ENCODE measurements at places on chromosomes 5 and 9.
A peak's percentile ranks its signal among the peaks of the same experiment; 100 is the strongest.

GRCh38 chr9:109132567-109133021 is 12.8 kb upstream of the TMEM245 start:
- no peak for DNase-seq

DNA sequence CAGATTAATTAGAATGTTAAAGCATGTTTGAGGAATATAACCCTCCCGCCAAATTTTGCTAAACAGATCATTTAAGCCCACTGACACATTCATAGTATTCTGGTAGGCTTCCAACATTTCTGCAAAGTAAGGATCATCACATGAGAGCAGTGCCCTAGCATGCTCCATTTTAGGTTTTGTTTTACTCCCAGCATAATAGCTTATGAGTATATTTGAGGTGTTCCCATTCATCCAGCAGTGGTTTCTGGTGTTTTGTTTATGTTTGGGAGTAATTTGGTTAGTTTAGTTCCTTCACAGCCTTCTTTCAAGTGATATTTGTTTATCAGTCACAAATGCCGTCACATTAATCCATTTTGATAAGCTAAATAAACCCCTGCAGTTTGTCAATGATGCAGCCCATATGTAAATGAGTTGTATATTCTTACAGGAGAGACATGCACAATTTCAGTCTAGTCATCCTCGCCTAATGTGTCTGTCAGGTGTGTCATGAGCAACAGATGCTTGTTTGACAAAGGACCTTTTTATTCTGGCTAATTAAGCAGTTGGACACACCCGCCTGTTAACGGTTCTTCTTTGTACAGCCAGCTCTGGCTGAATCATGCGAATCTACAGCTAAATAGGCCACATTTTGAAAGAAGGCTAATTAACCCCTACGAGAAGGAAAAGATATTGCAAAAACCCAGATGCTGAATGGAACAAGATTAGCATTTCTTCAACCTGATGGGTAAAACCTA is 124.4 kb downstream of the RFX3 start:
- DNase-seq, result no peak

DNA sequence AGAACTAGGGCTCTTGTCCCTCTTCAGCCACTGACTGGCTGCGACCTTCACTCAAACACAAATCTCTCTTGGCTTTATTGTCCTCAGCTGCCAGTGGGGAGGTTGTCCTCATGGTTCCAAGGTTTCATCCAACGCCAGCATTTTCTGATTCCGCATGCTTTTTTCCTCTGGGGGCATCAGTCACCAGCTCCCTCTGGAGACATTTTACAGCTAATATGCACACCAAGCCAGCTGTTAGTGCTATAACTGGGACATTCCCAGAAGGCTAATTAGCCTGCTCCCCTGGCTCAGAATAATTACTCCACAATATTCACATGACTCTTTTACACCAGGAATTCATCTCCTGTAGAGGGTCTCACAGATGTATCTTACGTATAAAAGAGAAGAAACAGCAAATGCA is 193.6 kb upstream of the ANKRD55 start:
- DNase-seq, result no peak

GRCh38 chr9:35834260-35835215 is 5.5 kb downstream of the TMEM8B start:
- no peak for DNase-seq

DNA sequence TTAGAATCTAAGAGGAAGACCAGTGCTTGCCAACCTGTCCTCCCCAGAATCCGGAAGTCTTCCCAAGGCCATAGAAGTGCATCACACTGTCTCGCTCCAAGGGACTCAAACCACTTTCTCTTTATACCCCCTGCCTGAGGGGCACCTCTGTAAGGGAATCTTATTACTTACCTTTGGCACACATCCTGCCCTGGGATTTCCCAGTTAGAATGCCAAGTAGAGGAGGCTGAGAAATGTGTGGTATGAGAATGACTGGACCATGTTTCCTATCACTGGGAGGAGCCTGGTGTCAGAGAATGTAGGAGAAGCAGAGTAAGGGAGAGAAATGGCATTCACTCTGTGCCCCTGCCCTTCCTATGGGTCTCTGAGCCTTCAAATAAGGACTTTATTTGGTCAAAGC is 85.8 kb downstream of the AOPEP start:
- DNase-seq, result no peak

GRCh38 chr5:137923856-137924255 is 34.6 kb downstream of the PKD2L2 start:
- DNase-seq, result no peak

- no peak for DNase-seq
Measured at GRCh38 chr5:119913425-119913824, 284.1 kb downstream of the FAM170A start.

DNA sequence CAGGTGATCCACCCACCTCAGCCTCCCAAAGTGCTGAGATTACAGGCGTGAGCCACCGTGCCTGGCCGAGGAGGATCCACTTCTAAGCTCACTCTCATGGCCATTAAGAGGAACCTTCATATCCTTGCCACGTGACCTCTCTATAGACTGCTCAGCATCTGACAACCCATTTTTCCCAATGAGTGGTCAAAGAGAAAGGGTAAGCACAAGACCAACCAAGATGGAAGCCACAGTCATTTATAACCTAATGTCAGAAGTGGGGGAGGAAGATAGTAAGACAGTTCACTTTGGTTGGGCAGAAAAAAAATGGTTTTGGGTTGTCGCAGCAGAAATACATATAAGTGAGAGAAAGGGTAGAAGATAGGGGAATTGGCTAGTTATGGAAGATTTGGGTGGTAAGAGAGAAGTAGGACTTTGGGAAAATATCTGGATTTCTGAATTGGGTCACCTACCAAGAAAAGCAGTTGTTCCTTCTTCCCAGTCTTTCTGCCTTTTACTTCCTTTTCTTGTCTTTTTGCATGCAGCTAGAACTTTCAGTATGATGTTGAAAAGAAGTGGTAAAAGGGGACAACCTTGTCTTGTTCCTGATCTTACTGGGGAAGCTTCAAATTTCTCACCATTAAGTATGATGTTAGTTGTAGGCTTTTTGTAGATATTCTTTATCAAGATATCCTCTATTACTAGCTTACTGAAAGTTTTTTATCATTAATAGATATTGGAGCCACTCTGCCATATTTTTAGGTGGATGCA is 15.6 kb downstream of the SNX2 start:
- DNase-seq, result no peak

DNA sequence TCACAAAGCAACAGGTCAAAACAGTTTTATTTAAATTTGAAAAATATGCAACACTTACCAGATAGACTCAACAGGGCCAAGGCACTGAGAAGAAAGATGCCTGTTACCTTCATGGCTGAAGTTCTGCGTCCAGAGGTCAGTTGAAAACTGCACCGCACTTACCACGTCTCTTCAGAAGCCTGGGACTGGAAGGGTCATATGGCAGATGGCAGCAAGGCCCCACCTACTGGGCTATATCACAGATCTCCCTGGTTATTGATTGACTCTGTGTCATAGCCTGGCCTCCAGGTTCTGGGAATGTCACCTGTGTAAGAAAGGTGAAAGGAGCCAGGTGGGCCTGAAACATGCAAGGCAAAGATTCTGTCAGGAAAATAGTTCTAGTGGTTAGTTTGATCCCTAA is at the start of gene SPINK1:
Gene SPINK1 (minus strand): TSS at position 207 of the 400 bp plus-strand sequence. CDS start 94 bp downstream, at position 113.
- DNase-seq, result no peak

DNA sequence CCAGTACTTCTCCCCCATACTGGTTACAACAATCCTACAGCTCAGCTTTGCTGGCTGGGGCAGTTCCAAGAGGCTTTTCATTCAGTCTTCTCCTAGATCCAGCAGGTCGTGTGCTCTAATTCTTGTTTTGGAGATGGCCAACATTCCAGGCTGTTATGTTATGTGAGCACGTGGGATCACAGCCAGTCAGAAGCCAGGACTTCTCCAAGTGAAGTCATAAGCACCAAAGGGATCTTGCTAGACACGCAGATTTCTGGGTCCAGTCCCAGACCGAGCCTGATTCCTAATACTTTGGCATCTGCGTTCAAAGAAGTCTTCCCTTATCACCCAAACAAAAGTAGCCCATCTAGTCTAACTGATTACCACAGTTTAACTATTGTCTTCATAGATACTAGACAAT is 1.4 kb upstream of the LARP1 start:
- DNase-seq, result peak; percentile 35

GRCh38 chr5:1754531-1755220 is 45.0 kb downstream of the MRPL36 start:
- no peak for DNase-seq

- no peak for DNase-seq
Measured at GRCh38 chr5:107104040-107104995, 566.4 kb downstream of the EFNA5 start.

GRCh38 chr5:67063791-67064190 is 132.8 kb downstream of the CD180 start:
- no peak for DNase-seq

- no peak for DNase-seq
Measured at GRCh38 chr9:12723409-12724028, 30.3 kb downstream of the TYRP1 start.

DNA sequence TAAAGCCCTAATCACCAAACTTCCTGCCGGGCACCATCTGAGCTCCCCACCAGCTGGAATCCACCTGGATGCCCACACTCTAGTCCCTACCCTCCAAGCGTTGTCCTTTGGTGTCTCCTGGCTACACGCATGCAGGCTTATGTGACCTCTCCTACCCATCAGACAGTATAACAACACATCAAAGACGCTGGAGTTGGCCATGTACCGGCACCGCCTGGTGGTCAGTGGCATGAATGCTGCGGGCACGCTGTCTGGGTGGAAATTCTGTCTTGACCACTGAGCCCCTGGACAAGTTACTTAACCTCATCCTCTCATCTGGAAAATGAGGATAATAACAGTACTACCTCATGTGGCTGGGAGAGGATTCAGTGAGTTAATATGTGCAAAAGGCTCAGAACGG is 23.4 kb upstream of the CORO2A start:
- no peak for DNase-seq

GRCh38 chr5:121086671-121087070 is 622.6 kb downstream of the PRR16 start:
- DNase-seq, result no peak

- no peak for DNase-seq
Measured at GRCh38 chr5:81879936-81880335, 91.9 kb upstream of the ATG10 start.

- no peak for DNase-seq
Measured at GRCh38 chr9:38243993-38244392, 148.5 kb upstream of the ALDH1B1 start.

- DNase-seq, result no peak
Measured at GRCh38 chr9:126380447-126380846, 53.8 kb downstream of the MVB12B start.

DNA sequence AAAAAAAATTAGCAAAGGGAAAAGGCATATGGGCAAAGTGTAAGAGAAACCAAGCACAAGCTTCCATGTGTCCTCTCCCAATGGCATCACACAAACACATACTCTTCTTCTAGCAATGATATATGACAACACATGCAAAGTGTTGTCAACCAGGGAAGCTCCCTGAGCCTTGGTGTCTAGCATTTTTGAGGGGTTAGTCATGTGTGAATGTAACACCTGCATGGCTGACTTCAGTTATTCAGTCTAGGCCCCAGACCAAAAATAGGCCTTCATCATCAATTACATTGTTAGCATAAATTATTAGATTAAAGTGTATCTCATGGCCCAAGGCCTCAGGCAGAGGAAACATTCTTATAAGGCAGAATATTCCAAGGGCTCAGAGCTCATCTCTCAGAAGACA is 450.0 kb downstream of the TLE1 start:
- no peak for DNase-seq

All from omental fat pad (tissue), 4 donors.